ENCODE measurements at places on chromosomes 6 and 20.
A peak's percentile ranks its signal among the peaks of the same experiment; 100 is the strongest.

- ATAC-seq = peak; percentile 62
These were observed 243.8 kb downstream of the PLCB1 start for GRCh38 chr20:8375898-8376297.

DNA sequence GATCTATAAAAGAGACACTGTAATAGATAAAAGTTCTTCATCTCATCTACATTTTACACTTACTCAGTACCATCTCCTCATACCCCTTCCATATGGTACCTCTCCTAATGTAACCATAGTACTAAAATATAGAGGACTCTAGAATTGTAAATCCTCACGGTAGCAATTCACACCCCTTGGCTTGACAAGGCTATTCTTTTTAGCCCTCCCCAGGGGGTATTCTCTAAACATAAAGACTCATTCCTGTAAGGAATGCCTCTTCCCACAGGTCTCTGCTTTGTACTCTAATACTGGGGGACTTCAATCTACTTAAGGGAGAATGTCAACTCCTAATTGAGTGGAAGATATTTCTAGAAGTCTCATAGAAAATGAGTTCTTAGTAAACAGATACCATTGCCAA lies 85.9 kb downstream of the VIP start:
- ATAC-seq = no peak

GRCh38 chr20:37226889-37227288 lies 34.7 kb downstream of the GHRH start:
- ATAC-seq = peak; percentile 51

DNA sequence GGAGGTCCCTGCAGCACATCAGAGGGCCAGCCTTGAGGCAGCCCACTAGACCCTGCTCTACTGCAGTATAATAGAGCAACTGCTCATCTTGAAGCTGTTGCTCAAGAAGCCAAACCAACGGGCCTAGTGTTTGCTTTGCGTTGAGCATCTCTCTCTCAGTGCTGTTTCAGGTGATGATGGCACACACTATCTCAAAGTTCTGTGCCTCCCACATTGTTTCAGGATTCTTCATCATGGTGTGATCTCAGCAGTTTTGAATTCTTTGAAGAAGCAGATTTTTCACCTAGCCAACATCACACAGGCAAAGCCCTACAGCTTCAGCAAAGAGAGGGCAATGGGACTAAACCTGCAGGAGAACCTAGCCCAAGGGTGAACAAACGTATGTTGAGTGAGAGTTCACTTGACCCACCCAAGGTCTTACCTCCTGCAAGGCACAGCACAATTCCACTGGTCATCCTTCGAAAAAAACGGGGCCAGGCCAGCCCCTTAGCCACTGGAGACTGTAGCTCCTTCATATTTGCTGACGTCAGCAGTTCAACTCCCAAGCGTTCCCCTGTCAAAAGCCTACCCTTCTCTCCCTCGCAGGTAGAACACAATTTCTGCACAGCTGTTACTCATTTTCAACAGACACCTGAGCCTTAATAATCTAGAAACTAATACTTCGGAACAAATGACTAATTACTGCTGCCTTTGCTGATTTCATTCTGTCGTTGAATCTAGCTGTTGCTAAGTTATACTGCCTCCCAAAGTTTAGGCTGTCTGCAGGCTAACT lies 15.8 kb downstream of the MYB start:
- ATAC-seq = no peak

GRCh38 chr20:33826270-33826897 lies 15.2 kb downstream of the CHMP4B start:
- no peak for ATAC-seq

DNA sequence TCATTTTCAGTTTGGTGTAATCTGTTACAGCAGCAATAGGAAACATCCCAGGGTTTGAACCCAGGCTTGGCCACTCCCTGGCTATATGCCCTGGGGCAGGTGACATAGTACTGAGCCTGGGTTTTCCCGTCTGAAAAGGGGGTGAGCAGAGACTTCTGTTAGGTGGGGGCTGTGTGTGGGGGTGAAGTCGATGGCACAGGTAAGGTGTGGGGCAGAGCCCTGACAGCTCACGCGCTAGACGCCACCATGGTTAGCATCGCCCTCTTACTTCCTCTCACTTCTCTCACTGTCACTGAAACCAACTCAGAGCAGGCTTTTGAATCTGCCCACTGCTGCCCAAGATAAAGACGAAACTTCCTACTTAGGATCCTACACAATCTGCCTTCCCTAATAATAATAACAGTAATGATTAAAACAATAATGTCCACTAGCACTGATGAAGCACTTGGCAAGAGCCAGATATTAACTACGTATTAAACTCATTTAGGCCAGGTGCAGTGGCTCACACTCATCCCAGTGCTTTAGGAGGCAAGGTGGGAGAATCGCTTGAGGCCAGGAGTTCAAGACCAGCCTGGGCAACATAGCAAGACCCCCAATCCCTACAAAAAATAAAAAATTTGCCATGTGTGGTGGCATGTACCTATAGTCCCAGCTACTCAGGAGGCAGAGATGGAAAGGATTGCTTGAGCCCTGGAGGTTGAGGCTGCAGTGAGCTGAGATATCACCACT lies 117.9 kb upstream of the PTPN1 start:
- no peak for ATAC-seq
